ENCODE measurements at places on chromosomes 11 and 22.

DNA sequence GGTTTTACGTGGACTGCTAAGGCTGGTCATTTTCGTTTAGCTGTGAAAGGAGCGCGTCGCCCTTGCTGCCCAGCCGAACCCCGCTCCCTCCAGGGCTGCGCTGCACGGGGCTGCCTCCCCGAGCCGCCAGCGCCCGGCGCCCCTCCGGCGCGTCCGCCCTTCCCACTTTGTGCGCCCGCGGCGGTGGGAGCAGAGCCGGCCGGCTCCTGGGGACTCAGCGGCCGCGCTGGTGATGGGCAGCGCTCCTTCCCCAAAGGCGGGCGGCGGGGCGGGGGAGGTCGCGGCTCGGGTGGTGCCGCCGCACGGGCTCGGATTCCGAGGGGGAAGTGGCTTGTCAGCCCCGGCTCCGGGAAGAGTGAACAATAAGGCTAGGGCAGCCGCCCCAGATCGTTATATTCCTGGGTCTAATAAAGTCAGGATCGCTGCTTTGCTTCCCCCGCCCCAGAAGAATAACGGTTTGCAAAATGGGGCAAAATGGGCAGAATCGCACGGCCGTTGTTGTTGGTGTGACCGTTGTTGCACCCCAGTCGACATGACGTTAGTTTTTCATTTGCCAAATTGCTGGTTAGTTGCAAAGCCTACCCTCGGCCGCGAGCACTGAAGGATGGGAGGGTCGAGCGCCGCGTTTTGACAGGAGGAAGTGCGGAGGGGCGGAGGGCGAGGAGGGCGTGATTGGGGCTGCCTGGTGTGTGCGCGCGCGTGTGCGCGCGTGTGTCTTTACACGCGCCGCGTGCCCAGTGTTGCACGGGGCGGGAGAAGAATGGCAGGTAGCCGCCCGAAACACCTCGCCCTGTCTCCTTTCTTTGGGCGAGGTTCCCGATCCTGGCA lies 745 bp downstream of the NCAM1 start:
- DNase-seq = no peak

DNA sequence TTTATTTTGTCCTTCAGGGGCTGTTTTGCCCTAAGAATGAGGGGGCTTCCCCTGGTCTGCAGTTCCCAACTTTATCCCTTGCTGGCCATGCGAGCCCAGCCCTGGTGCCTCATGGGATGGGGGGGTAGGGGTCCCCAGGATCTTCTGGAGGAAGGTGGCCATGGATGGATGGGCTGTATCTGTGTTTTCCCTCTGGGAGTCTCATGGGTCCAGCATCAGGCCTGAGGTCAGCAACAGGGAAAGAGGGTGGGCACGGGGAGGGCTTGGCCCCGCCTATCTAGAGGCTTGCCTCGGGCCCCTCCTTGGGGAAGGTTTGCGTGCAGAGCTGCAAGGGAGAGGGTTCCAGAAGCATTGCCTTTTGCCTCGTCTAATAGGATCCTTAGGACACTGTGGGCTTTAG lies 10.8 kb upstream of the ADORA2A start:
- no peak for DNase-seq

- no peak for DNase-seq
Observed at GRCh38 chr11:116504541-116505297, 268.1 kb downstream of the BUD13 start.

DNA sequence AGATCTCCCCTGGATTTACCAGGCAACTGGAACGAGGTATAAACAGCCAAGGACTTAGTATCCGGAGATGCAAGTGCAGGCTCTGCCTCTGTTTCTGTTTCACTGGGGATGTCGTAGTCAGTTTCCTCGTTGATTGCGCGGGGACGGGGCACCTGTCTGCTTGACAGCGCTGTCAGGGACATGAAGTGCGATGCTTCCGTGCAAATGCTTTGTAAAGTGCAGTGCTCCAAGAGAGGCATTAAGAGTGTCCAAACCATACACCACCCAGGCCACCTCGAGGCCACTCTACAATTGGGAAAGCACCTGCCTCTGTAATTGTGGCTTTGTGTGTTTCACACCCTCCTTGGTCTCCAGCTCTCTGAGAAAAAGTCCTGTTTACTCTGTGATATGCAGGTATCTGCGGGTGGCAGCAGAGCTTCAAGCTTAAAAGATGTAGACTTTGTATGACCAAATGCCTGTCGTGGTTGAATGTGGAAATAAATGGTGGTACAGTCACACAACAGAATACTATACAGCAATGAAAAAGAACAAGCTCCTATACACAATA lies 18.6 kb upstream of the CD5 start:
- no peak for DNase-seq

- no peak for DNase-seq
Observed at GRCh38 chr22:45163099-45163450, 650 bp upstream of the NUP50 start.

DNA sequence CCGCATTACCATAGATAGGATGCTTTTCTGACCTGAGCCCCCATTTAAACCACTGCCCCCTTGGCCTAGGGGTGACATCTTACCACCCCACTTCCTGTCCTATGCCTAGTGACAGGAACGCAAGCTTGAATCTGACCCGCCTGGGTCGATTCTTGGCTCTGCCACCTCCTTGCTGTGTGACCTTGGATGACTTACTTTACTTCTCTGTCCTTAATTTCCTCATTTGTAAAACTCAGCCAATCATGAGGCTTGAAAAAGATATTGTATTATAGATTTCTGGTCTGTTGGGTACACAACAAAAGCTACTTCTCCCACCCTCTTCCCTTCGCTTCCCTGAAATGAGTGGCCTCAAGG lies 39.2 kb upstream of the CDON start:
- no peak for DNase-seq

DNA sequence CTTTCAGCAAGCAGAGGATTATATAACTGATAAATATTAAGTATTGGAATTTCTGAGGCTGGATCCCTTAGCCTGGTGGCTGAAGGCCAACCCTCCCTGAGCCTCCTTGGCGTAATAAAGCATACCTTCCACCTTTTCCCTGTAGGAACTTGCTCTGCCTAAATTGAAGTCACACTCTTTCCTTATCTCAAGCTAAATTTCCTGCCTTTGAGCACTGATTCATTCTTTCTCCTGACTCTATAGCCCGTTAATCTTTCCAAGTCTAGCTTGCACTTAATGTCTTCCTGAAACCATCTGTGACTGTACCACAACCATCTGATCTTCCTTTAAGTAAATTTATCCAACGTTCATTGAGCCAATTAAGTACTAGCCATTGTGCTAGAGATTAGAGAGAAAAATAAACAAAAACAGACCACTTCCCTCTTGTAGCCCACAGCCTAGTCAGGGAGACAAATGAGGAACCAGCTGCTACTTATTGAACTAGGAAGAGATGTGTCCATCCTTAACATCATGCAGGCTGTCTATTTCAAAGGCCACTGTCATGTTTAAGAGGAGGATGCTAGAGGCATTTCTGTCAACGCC lies 62.9 kb downstream of the GRK3 start:
- no peak for DNase-seq

- no peak for DNase-seq
Observed at GRCh38 chr11:72313912-72314598, 70.1 kb upstream of the PHOX2A start.

- no peak for DNase-seq
Observed at GRCh38 chr11:57530215-57530595, 349 bp downstream of the TIMM10 start.

DNA sequence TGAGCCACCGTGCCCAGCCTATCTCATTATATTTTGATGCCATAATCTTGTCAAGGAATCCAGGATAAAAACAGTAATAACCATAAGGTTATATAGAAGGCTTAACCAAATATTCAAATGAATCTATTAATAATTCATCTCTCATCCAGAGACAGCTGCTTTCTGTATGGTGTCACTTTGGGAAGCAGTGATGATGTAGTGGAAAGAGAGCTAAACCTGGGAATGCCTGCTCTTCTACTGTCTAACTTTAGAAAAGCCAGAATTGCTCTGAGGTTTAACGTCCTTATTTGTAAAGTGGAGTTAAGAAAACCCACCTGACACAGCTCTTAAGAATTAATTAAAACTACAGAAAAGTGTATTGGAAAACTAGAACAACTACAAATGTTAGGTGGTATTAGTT lies 29.3 kb upstream of the OR10D3 start:
- no peak for DNase-seq

DNA sequence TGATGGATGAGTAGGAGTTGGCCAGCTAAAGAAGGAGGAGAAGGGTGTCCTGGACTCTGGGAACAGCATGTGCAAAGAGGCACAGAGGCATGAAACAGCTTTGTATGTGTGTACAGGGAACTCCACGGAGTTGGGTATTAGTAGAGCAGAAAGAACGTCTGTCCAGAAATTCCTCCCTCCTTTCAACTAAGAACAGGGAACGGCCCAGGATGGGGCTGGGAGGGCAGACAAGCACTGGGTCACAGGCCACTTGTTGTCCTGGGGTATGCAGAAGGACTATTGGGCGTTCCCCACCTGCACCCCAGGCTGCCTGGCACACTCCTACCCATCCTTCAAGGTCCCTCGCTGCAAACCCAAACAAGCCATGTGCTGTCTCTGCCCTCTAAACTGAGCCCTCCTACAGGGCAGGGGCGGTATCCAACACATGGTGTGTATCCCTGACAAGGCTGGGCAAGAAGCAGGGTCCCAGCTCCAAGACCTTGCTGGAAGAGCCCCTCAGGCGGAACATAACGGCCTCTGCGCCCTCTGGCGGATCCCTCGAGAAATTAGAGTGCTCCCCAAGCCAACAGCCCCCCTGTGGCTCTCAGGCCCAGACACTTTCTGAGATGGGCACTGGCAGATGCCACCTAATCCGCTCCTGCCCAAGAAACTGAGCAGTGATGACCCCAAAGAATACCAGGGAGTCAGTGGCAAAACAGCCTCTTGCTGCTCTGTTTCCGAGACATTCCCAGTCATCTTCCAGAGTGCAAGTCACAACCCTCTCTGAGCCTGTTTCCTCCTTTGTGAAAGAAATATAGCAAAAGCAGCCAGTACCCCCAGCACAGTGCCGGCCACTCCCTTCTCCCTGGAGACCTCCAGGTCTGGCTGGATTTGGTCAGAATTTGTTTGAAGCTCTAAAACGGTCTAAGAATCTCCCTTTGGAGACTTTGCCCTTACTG lies 1.6 kb upstream of the ELFN2 start:
- DNase-seq = peak; percentile 15

DNA sequence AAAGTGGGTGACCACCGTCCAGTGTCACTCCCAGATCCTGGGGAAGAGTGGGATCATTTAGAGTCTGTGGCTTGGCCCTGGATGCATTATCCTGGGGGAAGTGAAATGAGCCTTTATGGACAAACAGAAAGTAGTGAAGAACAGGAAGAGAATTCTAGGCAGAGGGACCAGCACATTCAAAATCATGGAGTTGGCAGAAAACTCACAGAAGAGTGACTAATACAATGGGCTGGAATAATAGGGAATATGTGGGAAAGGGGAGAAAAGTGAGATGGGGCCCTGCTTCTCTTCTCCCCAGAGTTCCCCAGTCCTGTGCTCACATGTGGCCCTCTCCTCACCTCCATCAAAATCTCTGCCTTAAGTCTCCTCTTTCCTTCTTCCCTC lies 84.3 kb downstream of the CCDC81 start:
- no peak for DNase-seq

GRCh38 chr22:27986937-27987336 lies 67.9 kb upstream of the PITPNB start:
- DNase-seq = no peak

- no peak for DNase-seq
Observed at GRCh38 chr22:23518376-23519187, 61.5 kb downstream of the IGLL1 start.

DNA sequence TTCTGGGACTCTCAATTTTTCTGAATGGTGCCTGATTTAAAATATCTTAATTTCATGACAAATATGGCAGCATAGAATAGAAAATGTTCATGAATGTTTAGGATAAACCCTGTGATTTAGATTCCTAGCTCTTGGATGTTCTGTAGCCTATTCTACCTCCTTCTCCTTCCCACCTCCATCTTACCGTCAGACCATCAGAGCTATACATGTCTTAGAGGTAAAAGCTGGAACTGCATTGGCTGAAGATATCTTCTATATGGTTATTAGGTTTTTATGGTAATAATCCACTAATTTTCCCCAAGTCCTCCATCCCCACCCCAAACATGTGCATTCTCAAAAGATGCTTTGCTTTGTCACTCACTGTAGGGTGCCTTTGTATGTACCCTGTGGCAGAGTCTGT lies 46.9 kb upstream of the CSTF3 start:
- no peak for DNase-seq

DNA sequence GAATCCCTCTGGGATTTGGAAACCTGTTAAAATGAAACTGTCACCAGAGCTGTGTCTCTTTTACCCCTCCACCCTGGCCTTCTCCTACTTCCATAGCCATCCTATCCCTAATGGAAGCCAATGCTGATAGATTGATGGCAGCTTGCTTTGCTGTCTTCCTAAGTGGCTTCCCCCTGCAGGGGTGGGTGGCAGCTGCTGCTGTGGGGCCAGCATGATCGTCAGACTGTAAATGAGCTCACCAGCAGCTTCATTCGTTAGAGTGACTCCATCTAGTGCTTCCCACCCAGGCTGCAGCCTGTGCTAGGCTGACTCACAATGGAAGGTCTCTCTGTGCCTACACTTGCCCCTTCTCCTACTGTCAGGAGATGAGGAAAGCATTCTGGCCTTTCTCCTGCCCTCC lies 311.0 kb downstream of the BUD13 start:
- no peak for DNase-seq

- DNase-seq = peak; percentile 17
Observed at GRCh38 chr11:2166091-2166851, 5.3 kb upstream of the INS start.

DNA sequence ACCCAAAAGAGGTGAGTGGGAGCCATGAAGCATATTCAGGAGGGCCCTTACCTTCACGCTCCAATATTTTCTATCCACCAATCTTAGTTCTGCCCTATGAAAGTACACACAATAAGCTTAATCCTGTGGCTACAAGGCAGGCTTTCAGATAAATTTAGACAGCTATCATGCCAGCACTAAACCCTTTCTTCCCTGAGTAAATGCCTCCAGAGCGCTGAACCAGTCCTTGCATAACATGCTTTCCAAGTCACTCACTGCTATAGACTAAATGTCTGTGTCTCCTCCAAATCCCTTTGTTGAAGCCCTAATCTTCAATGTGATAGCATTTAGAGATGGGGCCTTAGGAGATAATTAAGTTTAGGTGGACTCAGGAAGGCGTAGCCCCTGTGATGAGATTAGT lies 50.3 kb upstream of the FIBIN start:
- DNase-seq = no peak

DNA sequence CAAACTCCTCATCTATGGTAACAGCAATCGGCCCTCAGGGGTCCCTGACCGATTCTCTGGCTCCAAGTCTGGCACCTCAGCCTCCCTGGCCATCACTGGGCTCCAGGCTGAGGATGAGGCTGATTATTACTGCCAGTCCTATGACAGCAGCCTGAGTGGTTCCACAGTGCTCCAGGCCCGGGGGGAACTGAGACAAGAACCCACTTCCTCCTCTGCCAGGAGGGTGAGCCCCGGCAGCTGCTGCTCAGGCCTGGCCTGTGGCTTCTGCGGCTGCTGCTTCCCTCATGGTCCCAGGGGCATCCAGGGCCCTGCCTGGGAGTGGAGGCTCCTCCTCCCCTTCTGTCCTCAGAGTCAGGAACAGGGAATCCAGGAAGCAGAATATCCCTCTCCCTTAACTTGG lies 98.4 kb downstream of the ZNF280B start:
- DNase-seq = no peak

GRCh38 chr11:20084921-20085814 lies 75.1 kb downstream of the DBX1 start:
- no peak for DNase-seq
